Stimulated activated CD8-positive, alpha-beta memory T cell treated with anti-CD3 and anti-CD28 coated beads, Interleukin-4, amount 100 ng/mL, for 4 hours (primary cell): ENCODE measurements at places on chromosomes 13 and 19.

GRCh38 chr19:27846944-27847343 lies 1366.0 kb downstream of the UQCRFS1 start:
- DNase-seq: no peak

DNA sequence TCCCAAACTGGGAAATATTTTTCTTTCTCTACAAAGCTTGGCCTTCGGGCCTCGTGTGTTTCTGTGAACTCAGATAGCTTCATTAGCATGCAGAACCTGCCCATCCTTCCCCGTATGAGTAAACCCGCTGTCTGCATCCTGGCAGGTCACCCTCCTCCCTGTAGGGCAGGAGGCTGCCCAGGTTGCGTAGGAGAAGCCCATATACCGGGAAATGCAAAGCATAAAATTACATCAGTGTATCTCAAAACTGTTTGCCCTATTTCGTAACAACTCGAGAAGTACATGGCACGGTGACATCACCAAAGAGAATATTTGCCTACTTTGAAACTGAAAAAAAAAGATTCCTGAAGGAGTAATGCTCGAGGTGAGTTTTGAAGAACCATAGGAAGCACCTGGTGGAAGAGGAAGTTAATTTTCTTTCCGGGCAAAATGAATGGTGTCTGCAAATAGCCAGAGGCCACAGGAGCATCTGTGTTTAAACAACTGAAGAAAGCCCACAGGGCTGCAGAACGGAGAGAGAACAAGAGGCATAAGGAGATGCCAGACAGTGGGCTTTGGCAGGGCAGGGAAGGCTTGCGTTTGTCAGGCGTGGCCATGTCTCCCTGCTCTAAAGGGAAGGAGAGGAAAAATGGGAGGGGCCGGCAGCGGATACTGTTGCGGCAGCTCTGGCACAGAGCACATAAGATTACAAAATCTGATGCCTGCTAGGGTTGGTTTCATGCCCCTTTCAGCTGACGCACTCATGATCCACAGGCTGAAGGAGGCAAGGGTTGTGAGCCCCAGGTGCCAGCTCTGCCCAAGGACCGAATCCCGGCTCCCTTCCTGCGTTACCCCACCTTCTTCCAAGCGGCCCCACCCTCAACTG lies 81.4 kb downstream of the IRS2 start:
- DNase-seq: no peak

GRCh38 chr19:40614622-40615411 lies 13.6 kb downstream of the LTBP4 start:
- peak; percentile 93 for DNase-seq

GRCh38 chr19:28028881-28029444 lies 1184.0 kb downstream of the UQCRFS1 start:
- DNase-seq: no peak

GRCh38 chr19:35269438-35270117 lies 816 bp downstream of the USF2 start:
- DNase-seq: peak; percentile 41

GRCh38 chr13:51032831-51033230 lies 78.2 kb downstream of the C13orf42 start:
- DNase-seq: no peak

DNA sequence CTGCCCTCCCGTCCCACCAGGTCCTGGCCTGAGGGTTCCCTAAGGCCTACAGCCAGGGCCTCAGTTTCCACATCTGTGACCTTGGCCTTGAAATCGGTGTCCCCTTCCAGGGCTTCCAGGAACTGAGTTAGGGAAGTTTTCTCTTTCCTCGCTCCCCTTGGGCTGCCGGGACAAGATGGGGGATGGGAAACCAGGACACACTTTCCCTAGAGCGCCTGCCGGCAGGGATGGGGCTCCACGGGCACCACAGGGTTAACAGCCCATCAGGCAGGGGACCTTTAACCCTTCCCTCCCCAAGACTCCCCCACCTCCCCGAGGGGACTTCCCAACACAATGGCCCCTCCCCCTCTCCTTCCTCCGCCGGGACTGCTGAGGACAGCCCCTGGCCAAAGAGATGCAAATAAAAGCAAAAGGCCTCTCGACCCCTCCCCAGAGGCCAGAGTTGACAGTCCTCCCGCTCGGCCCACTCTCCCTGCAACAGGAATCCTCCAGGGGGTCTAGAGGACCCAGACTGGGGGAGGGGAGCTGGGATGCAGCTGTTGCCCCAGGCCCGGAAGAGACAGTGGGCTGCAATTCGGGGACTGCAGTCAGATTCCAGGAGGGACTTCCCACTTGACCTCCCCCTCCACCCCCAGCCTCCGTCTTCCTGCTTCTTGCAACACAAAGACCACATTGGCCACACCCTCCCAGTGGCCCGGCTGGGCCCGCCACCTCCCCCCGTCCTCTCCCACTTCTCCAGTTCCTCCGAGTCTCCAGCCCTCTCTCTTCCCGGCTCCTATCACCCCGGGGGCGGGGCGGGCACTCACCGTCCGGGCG lies 3.4 kb downstream of the BBC3 start:
- no peak for DNase-seq

DNA sequence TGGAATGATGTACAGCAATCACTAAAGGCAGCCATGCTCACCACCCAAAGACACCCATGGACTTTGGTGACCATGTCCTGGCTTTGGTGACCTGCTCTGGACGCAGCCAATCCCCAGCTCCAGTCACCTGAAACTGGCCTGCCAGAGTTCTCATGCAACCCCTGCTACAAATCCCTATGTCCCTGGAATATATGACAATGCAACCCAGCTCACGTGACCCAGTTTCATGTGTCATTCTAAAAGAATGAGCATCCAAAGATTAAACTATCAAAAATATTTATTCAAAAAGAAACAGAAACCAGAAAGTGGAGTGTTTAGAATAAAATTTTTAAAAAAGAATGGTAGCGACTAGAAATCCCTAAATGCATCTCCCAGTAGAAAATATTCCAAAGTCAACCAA lies 203.3 kb upstream of the IRS2 start:
- DNase-seq: no peak

DNA sequence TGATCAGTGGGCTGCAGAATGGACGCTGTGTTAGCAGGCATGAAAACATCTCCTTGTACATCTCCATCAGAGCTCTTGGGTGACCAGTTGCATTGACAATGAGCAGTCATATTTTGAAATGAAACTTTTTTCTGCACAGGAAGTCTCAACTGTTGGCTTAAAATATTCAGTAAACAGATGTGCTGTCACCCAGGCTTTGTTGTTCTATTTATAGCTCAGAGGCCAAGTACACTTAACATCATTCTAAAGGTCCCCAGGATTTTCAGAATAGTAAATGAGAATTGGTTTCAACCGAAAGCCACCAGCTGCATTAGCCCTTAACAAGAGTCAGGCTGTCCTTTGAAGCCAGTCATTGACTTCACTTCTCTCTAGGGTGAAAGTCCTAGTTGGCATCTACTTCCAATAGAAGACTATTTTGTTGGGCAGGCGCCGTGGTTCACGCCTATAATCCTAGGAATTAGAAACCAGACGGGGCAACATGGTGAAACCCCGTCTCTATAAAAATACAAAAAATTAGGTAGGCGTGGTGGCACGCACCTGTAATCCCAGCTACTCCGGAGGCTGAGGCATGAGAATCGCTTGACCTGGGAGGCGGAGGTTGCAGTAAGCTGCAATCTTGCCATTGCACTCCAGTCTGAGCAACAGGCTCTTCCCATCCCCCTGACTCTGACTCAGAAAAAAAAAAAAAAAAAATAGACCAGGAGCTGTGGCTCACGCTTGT lies 7.9 kb upstream of the PDE4A start:
- no peak for DNase-seq

GRCh38 chr13:73131247-73131646 lies 72.4 kb downstream of the KLF5 start:
- DNase-seq: no peak

- no peak for DNase-seq
These were observed 54.9 kb upstream of the RXFP2 start for GRCh38 chr13:31684466-31684865.

GRCh38 chr13:113759525-113760137 lies 605 bp downstream of the TMEM255B start:
- DNase-seq: no peak

- no peak for DNase-seq
These were observed 80.5 kb upstream of the VSTM2B start for GRCh38 chr19:29445246-29445645.
